ENCODE measurements at places on chromosomes 13 and 19.

DNA sequence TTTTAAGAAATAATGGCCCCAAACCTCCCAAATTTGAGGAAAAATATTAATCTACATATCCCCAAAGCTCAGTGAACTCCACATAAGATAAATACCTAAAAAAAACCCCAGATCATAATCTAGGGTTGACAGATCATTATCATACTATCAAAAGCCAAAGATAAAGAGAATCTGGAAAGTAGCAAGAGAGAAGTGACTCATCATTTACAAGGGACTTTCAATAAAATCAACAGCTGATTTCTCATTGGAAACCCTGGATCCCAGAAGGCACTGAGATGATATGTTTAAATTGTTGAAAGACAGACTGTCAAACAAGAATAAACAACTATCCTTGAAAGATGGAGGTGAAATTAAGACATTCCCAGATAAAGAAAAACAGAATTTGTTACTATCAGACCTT lies 199.3 kb downstream of the KCNRG start:
- no peak for DNase-seq

DNA sequence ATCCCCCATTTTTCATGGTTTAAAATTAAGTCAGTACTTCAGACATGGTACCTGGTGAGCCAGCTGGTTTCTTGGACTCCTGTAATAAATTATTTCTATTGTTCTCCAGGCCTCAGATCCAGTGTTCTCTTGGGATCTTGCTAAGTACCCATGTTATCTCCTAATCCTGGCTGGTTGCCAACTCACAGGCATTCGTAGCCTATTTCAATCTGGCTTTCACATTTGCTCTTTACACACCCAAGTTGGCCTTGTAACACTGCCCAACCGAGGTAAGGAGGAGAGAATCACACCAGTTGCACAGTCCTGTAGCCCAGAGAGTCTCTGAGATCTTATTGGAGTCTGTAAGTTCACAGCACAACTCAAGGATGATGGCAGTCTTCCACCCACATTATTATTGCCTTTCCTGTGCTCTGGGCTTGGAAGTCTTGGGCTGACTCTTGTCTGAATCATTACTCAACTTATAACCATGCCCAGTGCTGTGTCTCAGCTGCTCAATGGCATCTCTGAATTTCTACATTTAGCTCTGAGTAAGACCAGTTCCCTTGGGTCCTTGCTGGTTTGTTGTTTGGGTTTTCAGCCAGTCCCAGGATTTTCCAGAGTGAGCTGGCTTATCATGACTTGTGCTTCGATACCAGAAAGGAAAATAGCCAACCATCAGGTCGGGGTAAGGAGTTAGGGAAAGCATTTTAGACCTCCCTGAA lies 76.6 kb upstream of the KLF12 start:
- no peak for DNase-seq

- DNase-seq = no peak
Measured at GRCh38 chr19:38739440-38740256, 4.6 kb downstream of the CAPN12 start.

DNA sequence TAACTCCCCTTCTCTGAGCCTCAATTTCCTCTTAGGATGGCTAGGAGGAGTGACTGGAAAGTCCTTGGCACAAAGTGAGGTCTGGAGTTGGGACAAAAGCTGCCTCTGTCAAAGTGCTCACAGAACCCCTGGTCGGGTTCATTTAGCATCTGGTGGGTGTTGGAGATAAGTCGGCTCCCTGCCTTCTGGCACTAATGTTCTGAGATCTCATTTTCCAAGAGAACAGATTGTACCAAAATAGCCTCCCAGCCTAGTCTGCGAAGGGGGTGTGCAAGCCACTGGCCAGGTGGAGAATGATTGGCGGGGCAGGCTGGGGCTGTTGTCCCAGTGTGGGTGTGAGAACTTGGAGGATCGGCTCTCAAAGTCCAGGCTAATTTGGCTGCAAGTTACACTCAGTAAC lies 20.7 kb upstream of the NWD1 start:
- no peak for DNase-seq

DNA sequence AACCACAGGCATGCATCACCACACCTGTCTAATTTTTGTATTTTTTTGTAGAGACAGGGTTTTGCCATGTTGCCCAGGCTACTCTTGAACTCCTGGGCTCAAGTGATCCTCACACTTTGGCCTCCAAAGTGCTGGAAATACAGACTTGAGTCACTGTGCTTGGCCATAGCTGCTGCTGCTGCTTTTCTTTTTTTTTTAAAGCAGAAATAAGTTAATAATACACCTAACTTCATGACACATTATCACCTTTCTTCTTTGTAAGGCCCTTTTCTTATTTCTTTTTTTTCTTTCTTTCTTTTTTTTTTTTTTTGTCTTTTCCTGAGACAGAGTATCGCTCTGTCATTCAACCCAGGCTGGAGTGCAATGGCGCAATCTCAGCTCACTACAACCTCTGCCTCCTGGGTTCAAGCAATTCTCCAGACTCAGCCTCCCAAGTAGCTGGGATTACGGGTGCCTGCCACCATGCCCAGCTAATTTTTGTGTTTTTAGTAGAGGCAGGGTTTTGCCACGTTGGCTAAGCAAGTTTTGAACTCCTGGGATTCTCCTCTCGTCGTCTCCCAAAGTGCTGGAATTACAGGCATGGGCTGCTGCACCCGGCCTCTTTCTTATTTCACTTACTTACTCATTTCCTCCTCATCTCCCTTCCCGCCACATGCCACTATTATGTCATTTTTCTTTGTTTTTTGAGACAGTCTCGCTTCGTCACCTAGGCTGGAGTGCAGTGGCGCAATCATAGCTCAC lies 8.7 kb downstream of the SHKBP1 start:
- DNase-seq = no peak

DNA sequence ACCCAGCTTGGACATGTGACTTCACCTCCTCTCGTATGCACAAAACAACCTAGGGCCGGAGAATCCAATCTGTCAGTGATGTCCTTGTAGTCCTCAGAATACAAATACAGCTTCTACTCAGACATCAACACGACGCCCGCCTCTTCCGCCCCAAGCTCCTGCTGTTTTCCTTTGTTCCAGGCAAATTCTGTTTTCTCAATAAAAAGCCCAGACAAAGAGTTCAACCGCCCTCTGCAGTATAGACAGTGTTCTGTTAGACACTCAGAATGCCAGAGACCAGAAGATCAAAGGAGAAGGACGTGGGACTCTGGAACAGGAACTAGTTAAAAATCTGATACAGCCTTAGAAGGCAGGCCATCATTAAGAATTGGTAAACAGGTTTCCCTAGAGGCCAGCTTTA lies 42.0 kb upstream of the GGACT start:
- no peak for DNase-seq

- DNase-seq = no peak
Measured at GRCh38 chr19:41457241-41457640, 14.3 kb downstream of the ERICH4 start.

DNA sequence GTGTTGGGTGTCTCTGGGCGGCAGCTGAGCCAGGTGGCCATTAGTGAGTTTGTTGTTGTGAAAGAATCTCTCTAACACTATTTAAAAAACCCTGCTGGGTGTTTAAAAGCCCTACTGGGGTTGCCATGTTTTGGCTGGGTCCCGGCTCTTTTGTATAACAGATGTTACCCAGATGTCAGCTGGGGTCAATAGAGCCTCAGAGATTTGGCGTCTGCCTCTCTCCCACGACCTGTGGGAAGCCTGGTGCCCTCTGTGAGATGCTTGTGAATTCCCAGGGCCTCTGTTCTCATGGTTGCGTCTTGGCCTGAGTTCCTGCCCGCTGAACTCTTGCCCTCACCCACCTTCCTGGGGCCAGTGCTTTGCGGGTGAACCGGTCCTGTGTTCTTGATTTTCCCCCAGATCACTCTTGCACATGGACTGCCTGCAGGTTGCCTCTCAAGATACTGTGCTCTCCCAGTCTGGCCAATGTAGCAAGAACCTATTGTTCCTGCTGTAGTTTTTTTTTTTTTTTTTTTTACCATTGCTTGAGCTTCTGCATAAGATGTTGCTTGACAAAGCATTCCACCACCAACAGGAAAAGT lies 9.5 kb downstream of the NFILZ start:
- DNase-seq = no peak

DNA sequence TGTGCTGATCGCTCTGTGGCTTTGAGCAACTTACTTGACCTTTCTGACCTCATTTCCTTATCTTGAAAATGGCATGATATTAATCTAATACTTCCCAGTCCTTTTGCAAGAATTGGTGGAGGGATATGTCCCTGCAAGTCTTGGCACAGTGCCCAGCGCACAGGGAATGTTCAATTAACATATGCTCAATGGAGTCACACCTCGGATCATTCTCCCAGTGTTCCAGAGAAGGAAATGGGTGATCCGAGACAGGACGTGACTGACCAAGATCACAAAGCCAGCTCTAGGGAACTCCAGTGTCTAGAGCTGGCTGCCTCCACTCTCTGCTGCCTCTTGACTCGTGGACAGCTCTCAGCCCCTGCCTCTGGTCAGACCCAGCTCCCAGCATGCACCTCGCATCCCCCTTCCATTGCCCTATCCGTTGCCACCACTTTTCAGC lies 3.6 kb downstream of the CDC42EP5 start:
- DNase-seq = no peak

DNA sequence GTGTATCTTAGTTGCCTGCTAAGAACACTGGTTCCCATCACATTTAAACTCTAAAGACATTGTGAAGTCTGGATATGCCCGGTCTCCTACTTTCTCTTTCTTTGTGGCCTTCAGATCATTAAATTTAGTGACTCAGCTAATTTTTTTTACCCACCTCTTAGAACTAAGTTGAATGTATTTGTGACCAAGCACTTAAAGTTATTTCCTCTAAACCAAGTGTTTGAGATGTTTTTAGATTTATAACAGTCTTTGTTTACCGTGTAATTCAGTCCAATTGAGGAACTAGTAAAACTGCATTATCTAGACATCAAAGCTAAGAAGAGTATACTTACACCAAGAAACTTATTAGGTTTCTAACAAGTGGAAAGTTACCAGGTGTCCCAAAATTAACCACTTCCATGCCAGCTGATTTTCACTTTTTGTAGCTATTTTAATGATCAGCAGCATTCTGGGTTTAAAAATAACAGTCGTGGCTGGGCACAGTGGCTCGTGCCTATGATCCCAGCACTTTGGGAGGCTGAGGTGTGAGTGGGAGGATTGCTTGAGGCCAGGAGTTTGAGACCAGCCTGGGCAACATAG lies 53.1 kb downstream of the ARHGAP35 start:
- no peak for DNase-seq

- DNase-seq = no peak
Measured at GRCh38 chr13:23512762-23513395, 57.3 kb upstream of the TNFRSF19 start.

DNA sequence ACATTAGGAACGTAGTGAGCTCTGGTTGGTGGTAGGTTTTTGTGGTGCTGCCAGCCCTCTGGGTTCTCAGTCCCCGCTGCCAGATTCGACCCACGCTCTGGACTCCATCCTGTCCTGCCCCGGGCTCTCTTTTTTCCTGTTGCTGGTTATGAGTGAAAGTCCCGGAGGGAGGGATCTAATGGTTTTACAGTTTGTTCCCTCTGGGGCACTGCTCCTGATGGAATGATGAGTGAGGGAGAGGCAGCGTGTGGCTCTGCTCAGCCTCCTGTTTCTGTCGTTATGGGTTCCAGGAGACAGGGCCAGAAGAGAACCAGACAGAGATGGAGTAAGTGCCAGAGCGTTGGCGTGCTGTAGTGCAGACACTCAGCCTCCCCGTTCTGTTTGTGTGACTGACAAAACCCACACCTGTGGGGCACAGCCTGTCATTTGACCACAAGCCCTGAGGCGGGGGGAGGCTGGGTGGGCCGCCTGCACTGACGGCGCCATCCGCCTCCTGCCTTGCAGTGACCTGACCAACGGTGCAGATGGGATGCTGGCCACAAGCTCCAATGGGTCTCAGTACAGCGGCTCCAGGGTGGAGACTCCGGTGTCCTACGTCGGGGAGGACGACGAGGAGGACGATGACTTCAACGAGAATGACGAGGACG lies 18.3 kb downstream of the ATP4B start:
- DNase-seq = no peak

- DNase-seq = no peak
Measured at GRCh38 chr19:54179921-54180461, 7.0 kb upstream of the TMC4 start.

DNA sequence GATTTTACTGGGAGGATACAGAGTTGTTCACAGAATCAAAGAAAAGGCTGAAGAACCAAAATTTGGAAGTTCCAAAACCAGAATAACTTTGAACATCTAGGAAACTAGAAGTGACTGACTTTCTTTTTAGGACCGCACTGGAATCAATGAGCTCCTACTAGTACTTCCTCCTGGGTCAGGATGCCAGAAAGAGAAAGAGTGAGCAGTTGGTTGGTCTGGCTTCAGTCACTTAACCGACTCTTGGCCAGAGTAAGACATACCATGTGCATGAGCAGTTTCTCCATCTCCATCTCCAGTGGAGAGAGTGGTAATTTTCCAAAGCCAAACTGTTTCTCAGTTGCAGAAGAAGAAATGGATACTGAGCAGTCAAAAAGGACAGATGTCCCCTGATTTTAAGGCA lies 27.1 kb upstream of the MTUS2 start:
- no peak for DNase-seq

DNA sequence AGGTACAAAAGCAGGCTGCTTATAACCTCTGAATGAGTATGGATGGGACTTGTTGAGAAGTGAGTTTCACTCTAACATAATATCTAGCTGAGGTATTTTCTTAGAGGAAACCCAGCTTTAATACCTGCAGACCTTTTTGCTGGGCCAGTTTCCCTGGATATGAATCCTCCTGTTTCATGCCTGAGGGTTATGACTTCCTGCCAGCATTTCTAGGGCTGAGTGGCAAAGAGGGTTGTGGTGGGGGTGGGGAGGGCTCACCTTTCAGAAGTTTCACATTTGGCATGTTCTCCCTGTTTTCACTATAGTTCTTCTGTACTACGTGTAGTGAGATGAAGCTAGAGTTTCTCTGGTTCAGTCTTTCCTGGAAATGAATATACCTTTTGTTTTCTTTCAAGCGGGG lies 73.7 kb downstream of the LACC1 start:
- no peak for DNase-seq

- no peak for DNase-seq
Measured at GRCh38 chr13:38590230-38590629, 96.6 kb upstream of the FREM2 start.

DNA sequence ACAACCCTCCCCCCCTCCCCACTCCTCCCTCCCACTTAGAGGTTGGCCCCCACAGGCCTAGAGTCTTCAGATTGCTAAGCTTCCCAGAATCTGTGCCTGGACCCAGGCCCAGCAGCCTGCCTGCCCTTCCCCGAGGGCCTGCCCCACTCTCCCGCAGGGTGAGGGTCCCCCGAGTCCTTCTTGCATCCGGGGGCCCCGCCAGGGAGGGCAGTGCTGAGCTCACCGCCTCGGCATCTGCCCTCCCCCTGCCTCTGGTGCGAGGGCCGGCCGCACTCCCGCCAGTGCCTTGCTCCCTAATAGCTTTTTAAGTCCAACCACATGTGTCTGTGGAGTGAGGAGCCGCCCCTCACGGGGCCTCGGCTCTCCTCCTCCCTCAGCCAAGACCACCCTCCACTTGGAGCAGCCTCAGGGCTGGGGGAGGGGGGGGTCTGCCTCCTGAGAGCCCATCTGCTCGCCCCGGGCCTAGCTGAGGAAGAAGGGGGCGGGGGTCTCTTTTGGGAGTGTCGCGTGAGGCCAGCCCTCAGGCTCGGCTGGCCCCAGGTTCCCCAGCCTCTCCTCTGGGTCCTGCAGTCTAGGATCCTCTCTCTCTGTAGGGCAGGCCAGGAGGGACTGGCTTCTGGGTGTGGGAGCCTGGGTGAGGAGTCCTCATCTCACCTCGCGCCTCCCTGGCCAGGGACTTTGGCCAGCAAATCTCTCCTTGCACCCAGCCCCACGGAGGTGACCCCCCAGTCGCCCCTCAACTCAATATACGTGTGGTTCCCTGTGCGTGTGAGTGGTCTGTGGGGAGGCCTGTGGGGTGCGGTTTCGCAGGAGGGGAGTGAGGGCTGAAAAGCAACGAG lies 47.2 kb downstream of the LYL1 start:
- no peak for DNase-seq

- DNase-seq = no peak
Measured at GRCh38 chr13:109778102-109778542, 8.3 kb downstream of the IRS2 start.
